Cardiac muscle cell (in vitro differentiated cells and primary cell): ENCODE measurements at places on chromosomes 7 and 10.

DNA sequence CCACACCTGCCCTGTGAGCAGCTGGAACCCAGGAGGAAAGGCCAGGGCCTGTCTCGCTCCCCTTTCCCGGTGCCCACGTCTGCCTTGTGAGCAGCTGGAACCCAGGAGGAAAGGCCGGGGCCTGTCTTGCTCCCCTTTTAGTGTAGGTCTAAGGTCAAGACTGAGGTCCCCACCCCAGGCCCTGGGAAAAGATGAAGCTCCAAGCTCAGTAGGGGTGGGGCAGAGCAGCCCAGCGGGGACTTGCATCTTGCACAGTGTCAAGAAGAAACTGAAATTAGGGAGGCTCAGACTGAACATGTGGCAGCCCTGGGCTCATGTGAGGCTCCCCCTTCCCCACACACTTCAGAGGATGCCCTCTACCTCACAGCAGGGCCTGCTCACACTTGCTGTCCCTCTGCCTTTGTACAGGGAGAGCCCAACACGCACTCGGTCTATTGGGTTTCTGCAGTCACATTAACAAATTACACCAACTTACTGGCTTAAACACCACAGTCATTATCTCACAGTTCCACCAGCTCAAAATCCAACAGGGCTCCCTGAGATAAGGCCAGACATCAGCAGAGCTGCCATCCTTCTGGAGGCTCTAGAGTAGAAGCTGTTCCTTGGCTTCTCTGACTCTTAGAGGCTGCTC lies 12.4 kb downstream of the POLL start:
- H3K4me1 ChIP-seq: no peaks in the 10 kb centered on the region
- no peaks in the 10 kb centered on the region for H3K36me3 ChIP-seq
- DNase-seq: no peak
- no peaks in the 10 kb centered on the region for H3K27me3 ChIP-seq
- no peak overlapping the region for H3K27ac ChIP-seq

DNA sequence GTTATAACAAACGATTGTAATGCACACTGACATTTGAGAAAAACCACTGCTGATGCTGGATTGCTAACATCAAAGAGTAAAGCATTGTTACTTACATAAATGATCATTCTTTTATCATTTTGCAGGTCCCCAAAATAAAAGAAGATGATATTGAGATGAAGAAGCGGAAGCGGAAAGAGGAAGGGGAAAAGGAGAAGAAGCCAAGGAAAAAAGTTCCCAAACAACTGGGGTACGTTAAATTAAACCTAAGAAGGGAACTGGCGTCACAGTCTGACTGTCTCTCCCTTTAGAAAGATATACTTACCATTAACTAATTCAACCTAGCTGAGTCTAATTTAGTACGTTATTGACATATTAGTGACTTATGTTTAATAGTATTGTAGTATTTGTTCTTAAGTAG lies 28.1 kb downstream of the UBN2 start:
- no peak overlapping the region for H3K4me3 ChIP-seq
- H3K27ac ChIP-seq: no peak overlapping the region
- peaks cover 55% of the 10 kb centered on the region for H3K36me3 ChIP-seq
- DNase-seq: no peak
- no peaks in the 10 kb centered on the region for H3K27me3 ChIP-seq

DNA sequence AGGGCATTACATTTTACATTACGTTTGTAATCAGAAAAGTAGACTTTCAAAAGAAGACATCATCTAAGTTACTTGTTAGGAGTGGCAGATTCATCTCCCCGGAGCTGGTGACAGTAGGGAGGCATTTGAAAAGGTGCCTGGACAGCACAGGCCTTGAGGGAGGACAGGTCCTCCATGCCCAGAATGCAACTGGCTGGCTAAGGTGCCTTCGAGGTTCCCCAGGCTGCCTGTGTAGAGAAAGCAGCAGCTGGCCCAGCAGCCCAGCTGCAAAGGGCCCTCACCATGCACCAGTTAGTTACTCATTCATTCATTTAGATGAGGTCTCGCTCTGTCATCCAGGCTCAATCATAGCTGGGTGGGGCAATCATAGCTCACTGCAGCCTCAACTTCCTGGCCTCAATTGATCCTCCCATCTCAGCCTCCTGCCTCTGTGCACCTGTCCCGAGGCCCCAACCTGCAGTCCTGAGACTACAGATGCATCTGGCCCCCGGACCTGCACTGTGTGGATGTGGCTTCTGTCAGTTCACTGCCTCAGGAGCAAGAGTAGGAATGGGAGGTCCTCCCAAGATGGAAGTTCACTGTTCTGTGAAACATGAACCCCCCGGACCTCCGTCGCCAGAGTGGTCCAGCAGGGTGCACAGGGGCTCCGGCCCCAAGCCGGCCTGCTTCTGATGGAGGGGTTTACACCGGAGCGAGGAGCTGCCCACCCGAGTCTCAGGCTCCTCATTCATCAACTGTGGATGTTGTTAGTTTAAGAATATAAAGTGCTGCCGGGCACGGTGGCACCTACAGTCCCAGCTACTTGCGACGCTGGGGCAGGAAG lies 36.6 kb downstream of the PRKAG2 start:
- peaks cover 5% of the 10 kb centered on the region for H3K4me1 ChIP-seq
- no peak overlapping the region for H3K4me3 ChIP-seq
- no peak overlapping the region for H3K27ac ChIP-seq
- no peaks in the 10 kb centered on the region for H3K27me3 ChIP-seq
- no peaks in the 10 kb centered on the region for H3K36me3 ChIP-seq
- DNase-seq: no peak

DNA sequence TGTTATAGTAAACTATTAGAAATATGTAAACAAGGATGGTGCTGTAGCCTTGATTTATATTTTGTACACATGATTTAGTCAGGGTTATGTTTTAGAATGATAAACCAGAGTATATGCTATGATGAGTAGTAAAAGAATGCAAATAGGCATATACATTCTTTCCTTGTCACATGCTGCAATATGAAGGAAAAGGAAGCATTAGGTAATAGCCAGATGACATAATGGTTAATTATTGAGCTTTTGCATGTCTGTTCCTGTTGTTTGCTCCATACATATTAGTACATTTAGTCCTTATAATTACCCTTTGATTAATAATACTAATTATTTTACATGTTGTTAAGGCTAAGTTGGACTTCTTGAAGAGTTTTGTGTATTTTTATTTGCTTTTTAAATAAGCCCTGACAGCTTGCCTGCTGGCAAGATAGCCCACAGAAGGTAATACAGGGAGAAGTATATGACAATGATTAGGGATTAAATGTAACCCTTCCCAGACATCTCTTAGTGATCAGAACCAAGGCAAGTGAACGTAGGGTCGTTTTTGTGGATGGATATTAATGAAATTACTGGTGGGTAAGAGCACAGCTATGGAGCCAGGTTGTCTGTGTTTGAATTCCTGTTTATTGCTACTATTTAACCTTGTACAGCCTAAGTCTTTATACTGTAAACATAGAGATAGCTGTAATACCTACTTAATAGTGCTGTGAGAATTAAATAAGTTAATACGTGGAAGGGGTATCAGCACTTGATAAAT lies 68.4 kb downstream of the PHTF2 start:
- DNase-seq: no peak
- H3K4me1 ChIP-seq: peaks cover 8% of the 10 kb centered on the region
- no peaks in the 10 kb centered on the region for H3K27me3 ChIP-seq
- H3K27ac ChIP-seq: no peak overlapping the region

DNA sequence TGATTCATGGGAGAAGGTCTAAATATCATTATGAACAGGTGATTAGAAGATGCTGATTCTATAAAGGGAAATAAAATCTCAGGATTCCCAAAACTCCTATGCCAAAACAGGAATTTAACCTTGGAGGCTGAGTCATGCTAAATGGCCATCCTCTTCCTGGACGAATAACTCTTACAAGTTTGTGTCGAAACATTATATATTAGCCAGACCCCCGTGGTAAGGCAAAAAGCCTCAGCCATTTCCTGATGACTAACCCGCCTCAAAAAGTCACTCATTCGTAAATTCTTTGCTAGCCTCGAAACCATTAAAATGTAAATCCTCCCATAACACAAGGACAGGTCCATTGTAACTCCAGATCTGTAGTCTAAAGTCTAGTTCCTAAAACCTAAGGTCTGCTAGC lies 32.0 kb downstream of the CUL2 start:
- no peaks in the 10 kb centered on the region for H3K4me1 ChIP-seq
- H3K4me3 ChIP-seq: no peak overlapping the region
- peak; percentile 94 for DNase-seq
- H3K36me3 ChIP-seq: peaks cover 33% of the 10 kb centered on the region
- no peaks in the 10 kb centered on the region for H3K27me3 ChIP-seq
- H3K27ac ChIP-seq: no peak overlapping the region

DNA sequence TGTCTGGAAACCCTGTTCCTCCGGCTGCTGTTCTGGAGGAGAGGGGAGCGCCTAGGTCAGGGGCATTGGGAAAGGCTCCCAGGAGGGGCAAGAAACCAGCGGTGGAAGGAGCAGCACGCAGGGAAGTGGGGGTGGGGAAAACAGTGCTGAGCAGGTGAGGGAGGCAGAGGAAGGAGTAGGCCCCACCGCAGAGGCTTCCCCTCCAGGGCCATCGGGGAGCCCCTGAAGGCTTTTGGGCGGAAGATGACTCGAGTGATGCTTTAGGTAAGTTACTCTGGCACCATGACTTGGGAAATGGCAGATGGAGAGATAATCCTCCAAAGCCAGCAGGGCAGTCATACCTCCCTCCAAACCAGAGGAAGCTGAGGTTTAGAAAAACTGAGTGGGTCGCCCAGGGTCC lies 106.5 kb upstream of the ANLN start:
- no peak overlapping the region for H3K27ac ChIP-seq
- H3K4me3 ChIP-seq: no peak overlapping the region
- H3K27me3 ChIP-seq: no peaks in the 10 kb centered on the region
- H3K4me1 ChIP-seq: peaks cover 15% of the 10 kb centered on the region
- no peaks in the 10 kb centered on the region for H3K36me3 ChIP-seq

GRCh38 chr10:120945182-120945581 lies 94.0 kb downstream of the WDR11 start:
- no peaks in the 10 kb centered on the region for H3K4me1 ChIP-seq
- H3K4me3 ChIP-seq: no peak overlapping the region
- H3K36me3 ChIP-seq: no peaks in the 10 kb centered on the region
- no peak overlapping the region for H3K27ac ChIP-seq
- no peak for DNase-seq
- peaks cover 11% of the 10 kb centered on the region for H3K27me3 ChIP-seq

DNA sequence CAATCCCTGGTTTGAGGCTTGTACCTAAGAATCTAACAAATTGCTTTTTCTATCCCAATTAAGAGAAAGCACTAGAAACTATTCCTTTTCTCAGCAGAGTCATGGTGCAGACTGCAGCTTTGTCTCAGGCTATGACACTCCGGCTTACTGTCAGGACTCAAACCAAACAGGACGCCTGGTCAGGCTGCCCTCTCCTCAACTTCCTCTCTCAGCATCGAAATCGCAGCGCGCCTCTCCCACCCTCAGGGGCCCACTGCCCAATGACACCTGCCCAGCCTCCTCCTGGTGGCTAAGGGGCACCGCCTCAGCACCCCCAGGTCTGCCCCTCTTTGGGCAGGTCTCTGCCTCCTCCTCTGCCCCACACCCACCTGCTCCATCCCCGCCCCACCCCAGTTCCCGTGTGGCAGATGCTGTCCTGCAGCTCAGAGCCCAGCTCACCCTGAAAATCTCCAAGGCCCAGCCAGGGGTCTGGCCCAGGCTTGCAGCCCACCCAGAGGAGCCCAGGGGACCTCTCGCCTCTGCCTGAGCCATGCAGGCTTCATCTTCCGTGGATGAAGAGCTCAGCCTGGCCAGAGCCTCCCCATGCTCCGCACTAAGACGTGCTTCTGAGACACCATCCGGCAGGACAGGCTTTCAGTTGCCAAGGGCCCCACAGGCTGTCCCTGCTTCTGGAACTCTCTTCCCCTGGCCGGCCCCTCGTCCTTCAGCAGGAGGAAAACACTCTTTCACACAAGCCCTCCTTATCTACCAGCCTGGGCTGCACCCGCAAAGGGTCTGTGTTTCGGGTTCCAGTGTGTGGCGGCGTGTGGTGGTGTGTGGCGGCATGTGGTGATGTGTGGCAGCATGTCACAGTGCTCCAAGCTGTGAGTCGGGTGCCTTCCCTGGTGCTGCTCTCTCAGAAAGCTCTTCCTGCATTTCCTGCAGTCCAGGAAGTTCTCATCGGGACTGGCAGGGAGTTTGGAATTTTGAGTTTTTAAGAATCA lies 16.4 kb upstream of the PTPRN2 start:
- no peak for DNase-seq
- H3K27me3 ChIP-seq: no peaks in the 10 kb centered on the region
- no peak overlapping the region for H3K27ac ChIP-seq
- H3K4me1 ChIP-seq: no peaks in the 10 kb centered on the region

DNA sequence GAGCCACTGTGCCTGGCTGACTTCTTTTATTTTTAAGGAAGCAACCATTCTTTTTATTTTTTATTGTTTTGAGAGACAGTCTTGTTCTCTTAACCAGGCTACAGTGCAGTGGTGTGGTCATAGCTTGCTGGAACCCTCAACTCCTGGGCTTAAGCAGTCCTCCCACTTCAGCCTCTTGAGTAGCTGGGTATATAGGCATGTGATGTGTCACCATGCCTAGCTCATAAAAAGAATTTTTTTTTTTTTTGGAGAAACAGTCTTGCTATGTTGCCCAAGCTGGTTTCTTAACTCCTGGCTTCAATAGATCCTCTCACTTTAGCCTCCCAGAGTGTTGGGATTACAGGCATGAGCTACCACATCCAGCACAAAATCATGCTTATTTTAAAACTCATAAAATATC lies 5.8 kb downstream of the MCU start:
- H3K27ac ChIP-seq: no peak overlapping the region
- H3K27me3 ChIP-seq: no peaks in the 10 kb centered on the region
- H3K36me3 ChIP-seq: no peaks in the 10 kb centered on the region
- no peak overlapping the region for H3K4me3 ChIP-seq

DNA sequence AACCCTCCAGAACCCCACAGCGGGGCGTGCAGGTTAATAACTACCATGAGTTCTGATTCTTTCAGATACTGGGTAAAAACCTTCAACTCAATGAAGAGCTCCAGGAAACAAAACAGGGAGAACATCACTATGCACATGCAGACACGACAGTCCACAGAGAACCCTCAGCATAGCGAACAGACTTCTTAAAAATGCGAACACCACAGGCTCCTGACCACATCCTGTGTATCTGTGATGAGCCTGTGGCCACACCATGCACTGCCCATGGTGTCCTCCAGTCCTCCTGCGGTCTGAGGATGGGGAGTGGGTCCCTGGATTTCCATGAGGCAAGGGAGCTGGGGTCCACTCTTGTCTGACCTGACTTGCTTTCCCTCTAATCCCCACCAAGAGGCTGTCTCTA lies 107.2 kb downstream of the COBL start:
- DNase-seq: no peak
- no peaks in the 10 kb centered on the region for H3K4me1 ChIP-seq
- no peak overlapping the region for H3K4me3 ChIP-seq
- no peak overlapping the region for H3K27ac ChIP-seq
- no peaks in the 10 kb centered on the region for H3K36me3 ChIP-seq

GRCh38 chr7:94368371-94368791 lies 26.3 kb upstream of the COL1A2 start:
- no peaks in the 10 kb centered on the region for H3K27me3 ChIP-seq
- no peak overlapping the region for H3K27ac ChIP-seq
- H3K36me3 ChIP-seq: no peaks in the 10 kb centered on the region
- no peak overlapping the region for H3K4me3 ChIP-seq
- no peak for DNase-seq

- no peak overlapping the region for H3K4me3 ChIP-seq
- H3K36me3 ChIP-seq: peaks cover 15% of the 10 kb centered on the region
- H3K4me1 ChIP-seq: peaks cover 64% of the 10 kb centered on the region
- H3K27ac ChIP-seq: peak overlapping the region; percentile 22
- DNase-seq: no peak
- H3K27me3 ChIP-seq: no peaks in the 10 kb centered on the region
These were observed 34.3 kb downstream of the SGPL1 start for GRCh38 chr10:70850097-70850496.
